Substantia nigra (tissue), 51 donors: ENCODE measurements at places on chromosomes 2 and 18.

DNA sequence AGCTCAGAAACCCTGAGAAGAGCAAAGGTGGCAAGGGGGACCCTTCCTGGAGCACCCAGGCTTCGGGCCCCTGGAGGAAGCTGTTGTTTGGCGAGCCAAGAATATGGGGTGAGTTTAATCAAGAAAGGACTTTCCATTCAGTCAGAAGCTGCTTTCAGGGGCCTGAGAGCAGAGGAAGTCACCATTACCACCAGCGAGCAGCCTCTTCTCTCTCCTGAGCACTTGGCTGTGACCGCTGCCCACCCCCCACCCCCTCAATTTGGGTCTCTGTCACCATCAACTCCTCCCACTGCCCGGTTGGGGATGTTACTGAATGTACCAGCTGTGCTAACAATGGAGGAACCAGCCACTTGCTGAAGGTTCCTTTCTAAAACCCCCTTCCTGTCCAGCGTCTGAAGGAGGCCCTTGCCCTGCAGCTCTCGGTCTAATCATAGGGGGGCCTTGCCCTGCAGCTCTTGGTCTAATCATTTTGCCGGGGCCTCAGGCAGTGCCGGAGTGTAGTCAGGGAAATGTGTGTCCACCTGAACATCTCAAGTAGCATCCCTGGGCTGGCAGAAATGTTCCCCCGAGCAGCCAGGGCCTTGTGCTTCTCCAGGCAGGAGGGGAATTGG lies 943 bp downstream of the INPP5D start:
- no peak for DNase-seq

- no peak for DNase-seq
These were observed 55.9 kb downstream of the SPATS2L start for GRCh38 chr2:200362202-200362917.

- DNase-seq, result no peak
These were observed 559.9 kb upstream of the ID2 start for GRCh38 chr2:8121826-8122513.

DNA sequence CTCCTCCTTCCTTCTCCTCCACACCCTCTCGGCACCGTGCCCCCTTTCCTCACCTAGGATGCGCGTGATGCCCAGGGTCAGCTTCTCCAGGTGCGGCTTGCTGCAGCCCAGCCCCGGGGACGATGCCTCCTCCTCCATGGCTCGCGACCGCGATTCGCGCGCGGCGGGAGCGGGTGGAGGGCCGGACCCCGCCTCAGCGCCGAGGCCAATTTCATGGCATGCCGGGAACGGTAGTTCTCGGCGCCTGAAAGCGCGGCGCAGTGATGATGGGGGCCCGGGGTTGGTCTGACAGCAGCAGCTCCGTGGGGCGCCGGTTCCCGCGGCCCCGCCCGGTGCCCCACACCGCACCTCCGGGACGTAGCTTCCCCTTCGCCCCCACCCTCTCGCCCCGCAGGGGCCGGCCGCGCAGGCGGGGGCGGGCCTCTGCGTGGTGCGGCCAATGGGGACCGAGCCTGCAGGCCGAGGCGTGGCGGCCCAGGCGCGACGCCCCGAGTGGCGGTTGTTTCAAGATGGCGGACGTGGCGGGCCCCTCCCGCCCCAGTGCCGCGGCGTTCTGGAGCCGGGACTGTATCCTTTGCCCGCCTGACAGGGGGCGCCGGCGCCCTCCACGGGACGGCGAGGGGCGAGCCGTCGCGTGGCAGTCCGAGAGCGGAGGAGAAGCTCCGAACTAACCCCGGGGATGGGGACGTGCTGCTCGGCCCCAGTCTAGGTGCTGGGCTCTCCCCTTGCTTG lies at the start of the genes KIAA1328 and TPGS2:
Gene KIAA1328 (plus strand): TSS at position 498 of the 732 bp plus-strand sequence. CDS start 12 bp downstream, at position 510.
Gene TPGS2 (minus strand): TSS at position 373 of the 732 bp plus-strand sequence. CDS start 235 bp downstream, at position 138.
- peak; percentile 68 for DNase-seq

DNA sequence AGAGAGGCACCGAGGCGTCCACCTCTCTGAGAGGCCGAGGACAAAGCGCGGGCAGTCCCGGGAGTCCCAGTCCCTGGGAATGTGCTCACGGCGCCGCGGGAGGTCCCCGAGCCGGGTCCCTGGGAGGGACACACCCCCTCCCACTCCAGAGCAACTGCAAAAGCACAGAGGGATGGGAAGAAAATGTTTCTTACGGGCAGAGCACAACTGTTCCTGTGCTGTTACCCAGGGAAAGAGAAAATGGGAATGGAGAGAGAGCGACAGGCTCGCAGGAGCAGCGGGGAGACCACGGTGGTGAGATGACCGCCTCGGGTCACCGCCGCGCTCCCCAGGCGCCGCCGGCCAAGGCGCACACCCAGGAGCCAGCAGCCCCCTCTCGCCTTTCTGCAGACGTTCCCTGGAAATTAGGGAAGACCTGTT lies 1.2 kb upstream of the BCL11A start:
- DNase-seq, result no peak

GRCh38 chr2:226813148-226813701 lies 13.6 kb upstream of the IRS1 start:
- DNase-seq, result no peak

GRCh38 chr2:180495606-180496005 lies 484.8 kb upstream of the UBE2E3 start:
- no peak for DNase-seq

- no peak for DNase-seq
These were observed 23.4 kb downstream of the METTL21A start for GRCh38 chr2:207601774-207602173.

GRCh38 chr2:30803281-30803680 lies 4.0 kb downstream of the CAPN13 start:
- no peak for DNase-seq

GRCh38 chr18:41594582-41594981 lies 360.5 kb upstream of the PIK3C3 start:
- DNase-seq, result no peak

- DNase-seq, result no peak
These were observed 68.1 kb upstream of the SULT1C3 start for GRCh38 chr2:108171657-108172056.

DNA sequence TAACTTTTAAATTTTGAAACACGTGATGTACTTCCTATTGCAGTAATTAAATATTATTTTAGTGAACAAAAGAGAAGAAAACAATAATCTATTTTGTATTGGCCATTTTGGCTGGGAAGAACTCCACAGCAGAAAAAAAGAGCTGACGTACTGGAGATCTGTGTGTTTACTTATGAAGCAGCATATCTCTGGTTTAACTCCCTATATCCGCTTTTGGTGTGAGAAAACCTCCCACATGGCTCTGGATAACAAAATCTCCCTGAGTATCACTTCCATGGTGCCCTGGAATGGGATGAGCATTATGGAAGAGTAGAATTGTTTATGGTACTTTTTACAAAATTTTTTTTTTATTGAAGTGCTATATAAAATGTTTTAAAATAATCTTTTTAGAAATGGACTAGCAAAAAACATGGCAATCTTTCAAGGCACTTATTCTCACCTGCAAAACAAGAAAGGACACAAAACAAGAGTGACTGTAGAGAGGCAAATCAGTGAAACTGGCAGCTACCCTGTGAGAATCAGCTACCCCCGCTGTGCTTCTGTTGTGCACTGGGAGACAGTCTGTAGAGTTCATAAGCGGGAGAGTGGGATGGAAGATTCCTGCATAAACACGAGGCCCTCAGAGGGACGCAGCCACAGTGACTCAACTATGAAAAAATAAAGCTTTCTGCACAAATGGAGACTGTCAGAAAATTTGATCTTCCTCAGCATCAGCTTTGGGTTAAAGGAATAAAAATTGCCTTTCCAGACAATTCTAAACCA lies 762.2 kb upstream of the HS6ST1 start:
- DNase-seq, result no peak

DNA sequence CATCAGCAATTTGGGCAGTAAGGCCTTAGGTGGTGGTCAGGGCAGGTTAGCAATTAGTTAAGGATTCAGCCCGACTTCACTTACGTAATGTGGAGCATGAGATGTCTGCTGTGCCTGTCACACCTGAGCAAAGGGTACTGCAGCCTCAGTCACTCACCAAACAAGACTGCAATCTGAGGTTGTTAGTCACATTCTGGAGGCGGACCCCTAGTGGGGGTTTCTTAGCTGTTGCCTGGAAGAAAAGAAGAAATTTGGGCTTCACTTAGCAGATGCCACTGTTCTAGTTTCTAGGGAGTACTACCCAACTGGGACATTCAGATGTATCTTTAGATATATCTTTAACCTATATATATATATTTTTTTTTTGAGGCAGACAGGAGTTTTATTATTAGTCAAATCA lies 529.9 kb downstream of the SLC4A3 start:
- DNase-seq, result no peak

- peak; percentile 54 for DNase-seq
These were observed 62.6 kb downstream of the DNMT3A start for GRCh38 chr2:25279091-25279651.

DNA sequence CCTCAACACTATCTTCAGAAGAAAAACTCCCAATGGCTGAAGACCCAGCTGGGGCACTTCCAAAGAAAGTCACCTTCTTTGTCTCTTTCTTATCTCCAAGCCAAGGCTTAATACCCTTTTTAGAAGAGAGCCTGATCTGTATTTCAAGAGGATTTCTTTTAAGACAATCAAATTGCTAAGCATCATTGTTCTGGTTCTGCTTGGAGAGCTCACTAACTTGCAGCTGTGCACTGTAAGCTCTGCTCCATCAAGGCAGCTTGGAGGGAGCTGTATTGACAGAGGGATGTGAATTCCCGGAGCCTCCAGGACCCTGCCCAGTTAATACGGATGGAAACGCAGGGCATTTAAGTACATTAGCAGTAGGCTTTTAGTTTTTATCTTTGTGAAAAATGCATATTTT lies 253.1 kb downstream of the TDRD15 start:
- no peak for DNase-seq

DNA sequence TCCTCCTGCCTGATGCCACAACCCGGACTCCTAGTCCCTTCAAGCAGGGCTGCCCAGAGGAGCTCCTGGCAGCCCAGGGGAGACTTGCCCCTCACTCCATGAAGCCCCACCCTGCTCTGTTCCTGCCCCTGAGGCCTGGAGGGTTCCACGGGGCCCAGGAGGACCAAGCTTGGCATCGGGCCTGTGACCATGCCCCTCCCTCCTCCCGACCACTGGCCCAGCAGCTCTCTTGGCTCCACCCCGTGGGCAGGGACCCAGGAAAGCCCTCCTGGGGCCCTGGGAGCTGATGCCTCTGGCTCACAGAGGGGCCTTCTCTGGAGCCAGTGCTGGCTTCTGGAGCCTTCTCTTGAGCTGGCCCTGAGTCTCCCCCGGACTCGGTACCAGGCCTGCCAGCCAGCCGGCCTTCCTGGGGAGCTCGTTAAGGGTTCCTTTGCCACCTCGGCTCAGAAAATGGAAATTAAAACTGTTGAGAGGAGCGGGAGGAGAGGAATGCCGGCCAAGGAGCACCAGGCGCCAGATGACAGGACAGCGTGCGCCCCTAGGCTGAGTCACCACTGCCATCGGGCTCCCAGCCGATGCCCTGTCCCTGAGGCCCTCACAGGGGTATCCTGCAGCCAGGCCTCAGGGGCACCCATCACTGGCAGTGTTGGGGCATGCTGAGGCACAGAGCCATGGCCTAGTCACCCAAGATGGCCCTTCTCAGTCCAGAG lies 40.6 kb upstream of the SNED1 start:
- no peak for DNase-seq

DNA sequence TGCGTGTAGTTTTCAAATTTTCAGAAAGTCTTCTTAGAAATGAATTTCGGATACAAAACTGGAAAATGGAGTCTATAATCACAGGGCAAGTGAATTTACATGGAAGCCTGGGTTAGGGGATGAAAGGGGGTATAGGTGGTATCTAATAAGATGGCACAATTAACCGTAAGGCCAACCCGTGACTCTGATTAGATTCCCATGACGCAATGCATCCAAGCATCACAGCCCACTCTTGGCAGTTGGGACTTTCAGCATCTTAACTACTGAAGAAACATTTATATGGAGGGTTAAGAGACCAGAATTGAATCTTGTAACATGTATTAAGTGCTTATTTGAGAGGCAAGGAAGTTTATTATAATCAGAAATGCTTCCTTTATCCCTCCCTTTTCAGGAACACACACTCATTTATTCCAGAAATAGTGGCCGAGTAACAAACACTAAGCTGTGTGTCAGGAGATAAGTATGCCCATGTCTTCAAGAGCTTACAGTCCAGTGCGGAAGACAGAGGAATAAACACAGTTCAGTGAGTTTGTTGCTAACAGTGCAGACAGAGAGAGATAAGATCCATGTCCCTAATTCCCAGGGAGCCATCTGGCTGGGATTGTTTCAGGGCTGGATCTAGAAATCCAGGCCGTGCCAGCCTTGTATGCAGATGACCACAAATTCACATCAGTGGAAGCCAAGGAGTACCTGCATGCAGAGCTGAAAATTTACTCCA lies 151.2 kb downstream of the ANTXR1 start:
- no peak for DNase-seq

- DNase-seq, result no peak
These were observed 5.1 kb downstream of the FECH start for GRCh38 chr18:57581301-57581934.

DNA sequence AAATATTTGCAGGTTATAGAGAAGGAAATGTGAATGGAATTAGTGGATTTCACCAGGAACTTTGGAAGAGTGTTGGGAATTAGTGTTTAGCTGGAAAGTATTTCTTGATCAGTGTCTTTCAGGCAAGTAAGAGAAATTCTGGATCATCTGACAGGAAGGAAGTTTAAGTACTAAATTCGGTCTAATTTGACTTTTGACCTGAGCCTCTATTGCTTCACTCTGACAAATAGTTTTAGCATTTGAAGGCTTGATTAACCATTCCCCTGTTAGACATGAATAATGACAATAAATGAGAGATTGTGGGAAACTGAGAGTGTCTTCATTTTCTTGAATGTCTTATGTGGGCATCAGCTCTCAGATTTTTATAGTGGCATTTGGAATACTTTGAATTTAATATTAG lies 16.0 kb downstream of the CCNT2 start:
- no peak for DNase-seq

GRCh38 chr2:159755788-159756187 lies 42.2 kb downstream of the CD302 start:
- no peak for DNase-seq

GRCh38 chr2:8234253-8234652 lies 447.6 kb upstream of the ID2 start:
- DNase-seq, result no peak

DNA sequence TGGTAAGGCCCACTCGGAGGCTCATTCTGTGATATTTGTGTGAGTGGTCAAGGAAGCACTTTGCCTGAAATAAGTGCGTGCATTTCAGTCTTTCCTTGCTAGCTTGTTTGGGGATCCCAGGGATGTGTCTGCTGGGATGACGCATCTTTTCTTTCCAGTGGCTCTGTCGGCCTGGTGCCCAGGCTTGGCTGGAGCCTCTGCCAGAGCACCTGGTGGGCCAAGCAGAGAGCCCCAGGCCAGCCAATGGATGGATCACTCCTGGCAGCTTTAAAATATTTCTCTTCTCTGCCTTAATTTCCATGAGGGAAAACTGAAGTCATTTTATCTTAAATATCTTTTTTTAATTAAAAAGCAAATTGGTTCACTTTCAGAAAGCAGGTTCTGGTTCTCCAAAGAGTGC lies 501.8 kb upstream of the HS6ST1 start:
- DNase-seq, result no peak

GRCh38 chr2:216492597-216493333 lies 5.9 kb upstream of the RPL37A start:
- DNase-seq, result no peak

DNA sequence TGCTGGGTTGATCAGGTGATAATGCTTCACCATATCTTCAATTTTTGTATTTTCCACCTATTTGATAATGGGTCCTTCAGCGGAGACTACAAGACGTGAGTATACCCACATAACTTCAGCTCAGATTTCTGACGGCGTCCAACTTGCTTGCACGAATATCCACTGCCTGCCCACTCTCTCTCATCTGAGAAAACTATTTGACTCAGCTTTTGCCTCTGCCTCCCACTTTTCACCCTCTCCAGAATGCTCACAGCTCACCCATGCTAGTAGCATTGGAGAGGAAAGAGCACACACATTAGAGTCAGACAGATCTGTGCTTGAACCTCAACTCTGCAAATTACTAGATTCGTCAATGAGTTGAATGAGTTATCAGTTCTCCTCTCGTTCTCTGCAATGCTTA lies 166.8 kb downstream of the BCL2 start:
- DNase-seq, result no peak
